ENCODE measurements at places on chromosomes 12 and 14.

GRCh38 chr14:92373336-92373735, 50.4 kb downstream of the SLC24A4 start:
- no peak for DNase-seq

- peak; percentile 68 for DNase-seq
Observed at GRCh38 chr12:60494244-60494643, 898.4 kb downstream of the SLC16A7 start.

DNA sequence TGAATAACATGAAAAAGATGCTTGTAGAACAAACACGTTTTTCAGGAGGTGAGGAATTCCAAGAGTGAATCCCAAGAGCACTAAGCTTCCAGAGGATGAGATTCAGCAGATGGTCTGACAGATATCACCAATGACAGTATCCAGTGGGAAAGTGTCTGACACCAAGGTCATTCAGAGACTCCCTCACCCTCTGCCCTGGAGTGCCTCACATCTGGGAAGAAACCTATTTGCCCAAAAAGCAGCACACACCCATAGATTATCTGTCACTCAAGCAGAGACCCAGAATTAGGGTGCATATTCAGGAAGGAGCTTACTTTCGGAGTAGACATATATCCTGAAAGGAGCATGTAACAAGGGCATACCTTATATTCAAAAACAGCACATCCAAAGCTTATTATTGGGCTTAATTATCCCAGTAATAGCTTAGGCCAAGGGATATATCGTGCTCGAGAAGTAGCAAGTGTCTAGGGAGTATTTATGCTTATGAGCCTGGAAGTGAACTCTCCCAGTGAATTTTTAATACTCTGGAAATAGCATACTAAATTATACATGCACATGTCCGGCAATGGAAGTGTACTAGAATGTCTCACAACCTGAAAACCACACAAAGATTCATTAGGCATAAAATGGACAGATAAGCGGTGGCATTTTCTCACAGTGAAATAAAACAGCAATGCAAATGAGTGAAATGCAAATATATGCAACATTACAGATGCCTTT, 998.1 kb upstream of the TMEM132C start:
- DNase-seq = no peak

DNA sequence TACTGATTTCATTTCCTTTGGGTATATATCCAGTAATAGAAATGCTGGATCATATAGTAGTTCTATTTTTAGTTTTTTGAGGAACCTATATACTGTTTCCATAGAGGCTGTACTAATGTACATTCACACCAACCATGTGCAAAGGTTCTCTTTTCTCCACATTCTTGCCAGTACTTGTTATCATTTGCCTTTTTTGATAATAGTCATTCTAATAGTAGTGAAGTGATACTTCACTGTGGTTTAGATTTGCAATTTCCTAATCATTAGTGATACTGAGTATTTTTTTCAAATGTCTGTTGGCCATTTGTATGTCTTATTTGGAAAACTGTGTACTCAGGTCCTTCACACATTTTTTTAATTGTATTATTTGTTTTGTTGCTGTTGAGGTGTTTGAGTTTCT, 148.2 kb upstream of the NAV3 start:
- DNase-seq = no peak

- DNase-seq = no peak
Observed at GRCh38 chr12:738712-739111, 13.7 kb upstream of the WNK1 start.

DNA sequence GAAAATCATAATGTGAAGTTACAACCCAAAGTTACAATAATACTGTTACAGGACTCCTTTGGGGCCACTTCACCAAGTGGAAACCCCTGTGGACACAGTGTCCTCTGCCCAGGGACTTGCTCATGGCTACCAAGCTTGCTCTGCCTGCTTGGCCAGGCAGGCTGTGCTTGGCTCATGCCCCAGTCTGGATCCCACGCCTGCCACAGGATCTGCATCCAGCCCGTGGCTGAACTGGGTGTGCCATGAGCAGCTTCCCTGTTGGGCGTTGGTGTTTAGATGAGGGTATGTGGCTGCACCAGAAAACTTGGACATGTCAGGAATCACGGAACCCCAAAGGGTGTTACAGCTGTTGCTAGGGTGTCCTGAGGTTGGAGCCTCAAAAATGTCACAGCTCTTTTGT, 820.9 kb downstream of the SLC6A15 start:
- no peak for DNase-seq

DNA sequence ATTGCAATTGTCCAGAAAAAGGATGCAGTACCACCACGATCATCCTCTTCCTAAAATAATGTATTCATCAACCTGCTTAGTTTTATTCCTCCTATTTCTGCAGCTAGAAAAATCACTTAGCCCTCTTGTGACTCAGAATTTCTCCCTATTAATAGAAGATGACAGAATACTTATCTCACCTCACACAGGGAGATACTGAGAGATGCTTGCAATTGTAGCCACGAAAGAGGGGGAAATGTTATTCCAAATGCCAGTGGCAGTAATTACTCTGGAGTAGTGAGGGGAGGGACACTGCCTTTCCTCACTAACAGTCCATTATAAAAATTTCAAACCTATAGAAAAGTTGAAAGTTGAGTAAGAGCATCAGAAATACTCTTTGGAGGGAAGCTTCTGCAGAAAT, 11.8 kb upstream of the DUSP6 start:
- no peak for DNase-seq

DNA sequence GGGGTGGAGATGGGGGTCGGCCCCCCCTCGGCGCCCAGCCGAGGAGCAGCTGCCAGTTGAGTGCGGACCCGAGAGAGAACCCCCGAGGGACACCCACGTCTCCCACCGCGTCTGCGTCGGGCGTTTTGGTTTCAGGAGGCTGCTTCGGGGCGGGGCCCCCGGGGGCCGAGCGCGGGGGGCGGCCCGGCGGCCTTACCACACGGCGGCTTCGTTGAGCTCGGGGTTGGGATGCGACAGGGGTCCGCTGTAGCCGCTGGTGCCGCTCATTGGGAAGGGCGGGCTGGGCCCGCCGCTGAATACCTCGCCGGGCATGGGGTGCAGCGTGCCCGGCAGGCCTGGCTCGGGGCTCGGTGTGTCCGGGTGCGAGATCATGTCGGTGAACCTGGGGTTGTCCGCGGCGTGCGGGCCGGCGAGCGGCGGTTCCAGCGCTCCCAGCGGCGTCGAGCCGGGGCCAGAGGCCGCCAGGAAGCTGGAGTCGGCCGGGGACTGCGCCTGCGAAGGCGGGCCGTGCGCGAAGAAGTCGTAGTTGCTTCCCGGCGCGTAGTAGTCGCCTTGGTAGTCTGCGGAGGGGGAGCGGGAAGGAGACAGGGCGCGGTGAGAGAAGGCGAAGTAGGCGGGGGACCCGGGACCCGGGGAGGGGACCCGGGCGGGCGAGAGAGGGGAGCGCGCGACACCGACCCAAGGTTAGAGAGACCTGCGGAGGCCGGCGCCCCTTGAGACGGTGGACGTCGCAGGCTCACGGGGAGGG, 8.5 kb downstream of the LHX5 start:
- DNase-seq = no peak

DNA sequence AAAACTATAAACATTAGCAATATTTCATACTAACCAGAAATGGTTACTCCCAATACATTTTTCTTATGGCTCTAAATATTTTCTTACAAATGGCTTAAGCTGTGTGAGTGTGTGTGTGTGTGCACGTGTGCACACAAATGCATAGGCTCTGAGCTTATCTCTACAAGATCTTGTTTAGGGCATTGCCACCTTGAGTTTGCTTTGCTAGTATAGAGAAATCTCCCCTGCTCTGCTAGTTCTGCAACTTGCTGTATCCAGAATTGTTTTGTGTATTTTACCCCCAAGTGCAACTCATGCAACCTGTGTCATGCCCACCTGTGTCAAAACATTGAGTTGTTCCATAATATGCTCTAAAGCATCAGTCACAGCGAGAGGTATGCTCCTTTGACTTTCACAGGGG, 72.5 kb upstream of the DUSP6 start:
- no peak for DNase-seq

DNA sequence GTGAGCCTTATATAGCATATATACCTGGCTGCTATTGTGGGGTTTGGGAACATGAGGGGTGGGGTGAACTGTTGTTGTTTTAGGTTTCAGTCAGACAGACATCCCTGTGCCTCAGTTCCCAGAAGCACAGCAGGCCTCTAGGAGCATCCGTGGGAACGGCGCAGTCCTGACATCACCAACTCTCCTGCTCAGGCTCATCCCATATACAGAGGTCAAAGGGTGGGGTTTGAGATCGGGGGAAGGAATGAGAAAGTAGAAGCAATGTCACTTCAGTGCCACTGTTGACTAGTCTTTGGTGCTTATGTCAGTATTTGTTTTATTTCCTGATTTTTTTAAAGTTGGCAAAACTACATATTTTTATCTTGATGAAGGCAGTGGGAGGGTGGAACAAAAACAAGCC, 43.1 kb upstream of the A2ML1 start:
- DNase-seq = no peak

DNA sequence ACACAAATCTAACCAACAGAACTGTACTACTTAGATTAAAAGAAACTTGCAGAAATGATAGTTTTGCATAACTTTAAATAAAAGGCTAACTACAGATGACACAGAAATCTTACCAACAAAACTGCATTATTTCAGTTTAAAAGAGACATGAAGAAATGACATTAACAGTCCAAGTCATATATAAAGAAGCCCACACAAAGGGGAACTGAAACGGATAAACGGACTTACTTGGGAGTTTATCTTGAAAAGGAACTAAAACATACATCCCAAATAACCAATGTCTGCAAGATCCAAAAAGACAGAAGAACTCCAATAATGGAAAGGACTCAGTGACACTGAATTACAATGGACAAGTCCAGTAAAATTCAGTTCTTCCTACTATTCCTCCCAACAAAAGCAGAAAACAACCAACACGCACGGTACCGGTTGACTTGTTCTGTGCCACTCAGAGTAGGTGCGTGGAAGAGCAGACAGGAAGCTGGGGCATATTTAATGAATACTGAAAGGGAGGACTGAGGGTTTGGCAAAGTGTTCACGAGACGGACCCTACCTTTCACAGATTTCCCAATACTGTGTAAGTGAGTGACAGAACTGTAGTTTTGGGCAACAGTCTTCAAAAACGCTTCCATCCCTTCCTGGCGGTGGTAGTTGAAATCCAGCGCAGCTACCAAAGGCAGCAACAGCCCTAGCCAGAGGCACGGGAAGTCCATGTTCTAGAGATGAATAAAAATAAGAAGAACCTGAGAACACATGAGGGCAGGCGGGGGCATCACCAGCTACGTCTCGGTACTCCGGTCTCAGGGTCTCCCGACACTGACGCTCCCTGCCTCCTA, 627 bp downstream of the CPM start:
- no peak for DNase-seq

DNA sequence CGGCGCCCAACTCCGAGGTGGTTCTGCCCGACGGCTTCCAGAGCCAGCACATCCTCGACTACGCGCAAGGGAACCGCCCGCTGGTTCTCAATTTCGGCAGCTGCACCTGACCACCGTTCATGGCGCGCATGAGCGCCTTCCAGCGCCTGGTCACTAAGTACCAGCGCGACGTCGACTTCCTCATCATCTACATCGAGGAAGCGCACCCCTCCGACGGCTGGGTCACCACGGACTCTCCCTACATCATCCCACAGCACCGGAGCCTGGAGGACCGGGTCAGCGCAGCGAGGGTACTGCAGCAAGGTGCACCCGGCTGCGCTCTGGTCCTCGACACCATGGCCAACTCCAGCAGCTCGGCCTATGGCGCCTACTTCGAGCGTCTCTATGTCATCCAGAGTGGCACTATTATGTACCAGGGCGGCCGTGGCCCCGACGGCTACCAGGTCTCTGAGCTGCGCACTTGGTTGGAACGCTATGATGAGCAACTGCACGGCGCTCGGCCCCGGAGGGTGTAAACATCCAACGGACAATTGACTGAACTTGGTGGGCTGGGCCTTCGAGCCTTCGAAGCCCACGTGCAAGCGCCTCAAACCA, 699 bp downstream of the DIO3 start:
- DNase-seq = no peak

- no peak for DNase-seq
Observed at GRCh38 chr12:4448943-4449850, 3.6 kb upstream of the FGF6 start.

GRCh38 chr12:122087431-122088178, 9.0 kb downstream of the MLXIP start:
- DNase-seq = no peak

GRCh38 chr14:38496092-38496491, 240.2 kb upstream of the CLEC14A start:
- DNase-seq = no peak

DNA sequence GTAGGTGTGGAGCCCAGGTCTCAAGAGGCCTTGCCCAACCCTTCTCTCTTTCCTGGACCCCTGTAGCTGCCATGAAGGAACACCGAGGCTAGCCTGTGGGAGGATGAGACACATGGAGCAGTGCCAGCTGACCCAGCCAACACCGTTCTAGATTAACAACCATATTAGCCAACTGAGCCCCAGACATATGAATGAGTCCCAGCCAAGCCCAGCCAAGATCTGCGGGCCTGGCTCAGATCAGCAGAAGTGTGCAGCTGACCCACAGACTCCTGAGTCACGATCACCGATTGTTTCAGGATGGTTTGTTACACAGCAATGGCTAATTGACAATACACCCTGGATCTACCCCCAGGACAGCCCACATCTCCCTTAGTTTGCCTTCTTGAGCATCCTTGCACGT, 82.1 kb downstream of the NTF3 start:
- no peak for DNase-seq

DNA sequence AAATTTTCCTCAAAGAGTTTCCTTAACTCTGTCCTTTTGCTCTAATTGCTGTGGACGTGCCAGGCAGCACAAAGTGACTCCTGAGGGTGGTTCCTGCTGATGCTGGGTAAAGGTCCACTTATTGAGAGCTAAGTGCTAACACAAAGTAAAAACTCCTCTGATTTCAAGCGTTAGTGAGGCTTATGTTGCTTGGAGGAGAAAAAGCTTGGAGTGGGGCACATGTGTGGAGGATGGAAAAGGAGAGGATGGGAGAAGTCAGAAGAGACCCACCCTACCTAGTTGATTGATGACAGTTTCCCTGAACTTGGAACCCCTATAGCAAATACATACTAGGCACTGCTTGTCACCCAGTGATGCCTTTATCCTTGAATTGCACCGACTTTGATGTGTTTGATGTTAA, 10.1 kb upstream of the SLC11A2 start:
- DNase-seq = no peak

DNA sequence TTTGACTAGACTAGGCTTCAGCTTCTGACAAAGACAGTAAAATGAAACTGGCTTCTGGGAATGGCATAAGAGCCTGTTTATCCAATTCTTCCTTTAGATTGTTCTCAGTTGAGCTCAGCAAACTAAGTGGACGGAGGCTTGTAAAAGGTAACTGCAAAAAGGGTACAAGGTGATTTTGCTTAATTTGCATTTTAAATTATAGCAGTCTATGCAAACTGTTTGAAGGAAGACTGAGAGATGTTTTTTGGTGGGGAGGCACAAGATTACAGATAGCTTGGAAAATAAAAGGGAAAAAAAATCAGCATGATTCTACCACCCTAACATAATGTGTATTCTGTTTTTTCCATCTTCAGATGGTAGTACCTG, 5.0 kb downstream of the SUSD6 start:
- no peak for DNase-seq

GRCh38 chr12:95790917-95791849, 619 bp upstream of the NTN4 start:
- no peak for DNase-seq
